ENCODE measurements at places on chromosomes 4 and X.
A peak's percentile ranks its signal among the peaks of the same experiment; 100 is the strongest.

GRCh38 chrX:48511560-48511959 lies 2.8 kb downstream of the PORCN start:
- no peak for DNase-seq

GRCh38 chrX:113048896-113049295 lies 208.3 kb upstream of the AMOT start:
- no peak for DNase-seq

DNA sequence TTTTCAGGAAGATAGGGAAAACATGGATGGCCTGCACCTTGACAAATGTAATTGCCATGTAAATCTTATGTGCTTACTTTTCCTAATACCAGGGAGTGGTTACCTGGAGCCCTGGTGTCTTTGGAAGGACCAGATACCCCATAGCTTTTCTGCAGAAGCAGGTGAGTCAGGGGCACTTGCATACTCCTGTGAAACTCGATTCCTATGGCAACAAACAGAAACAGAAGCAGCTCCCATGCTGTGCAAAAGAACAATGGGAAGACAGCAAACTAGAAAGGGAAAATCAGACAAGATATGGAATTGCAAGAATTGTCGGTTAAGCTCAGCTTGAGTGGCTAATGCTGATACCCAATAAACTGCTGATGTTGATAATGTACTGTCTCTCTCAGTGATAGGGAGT lies 117.4 kb upstream of the AFF2 start:
- DNase-seq = no peak

GRCh38 chr4:67723341-67723740 lies 22.4 kb upstream of the UBA6 start:
- DNase-seq = no peak

GRCh38 chrX:39481621-39482020 lies 616.1 kb downstream of the BCOR start:
- no peak for DNase-seq

DNA sequence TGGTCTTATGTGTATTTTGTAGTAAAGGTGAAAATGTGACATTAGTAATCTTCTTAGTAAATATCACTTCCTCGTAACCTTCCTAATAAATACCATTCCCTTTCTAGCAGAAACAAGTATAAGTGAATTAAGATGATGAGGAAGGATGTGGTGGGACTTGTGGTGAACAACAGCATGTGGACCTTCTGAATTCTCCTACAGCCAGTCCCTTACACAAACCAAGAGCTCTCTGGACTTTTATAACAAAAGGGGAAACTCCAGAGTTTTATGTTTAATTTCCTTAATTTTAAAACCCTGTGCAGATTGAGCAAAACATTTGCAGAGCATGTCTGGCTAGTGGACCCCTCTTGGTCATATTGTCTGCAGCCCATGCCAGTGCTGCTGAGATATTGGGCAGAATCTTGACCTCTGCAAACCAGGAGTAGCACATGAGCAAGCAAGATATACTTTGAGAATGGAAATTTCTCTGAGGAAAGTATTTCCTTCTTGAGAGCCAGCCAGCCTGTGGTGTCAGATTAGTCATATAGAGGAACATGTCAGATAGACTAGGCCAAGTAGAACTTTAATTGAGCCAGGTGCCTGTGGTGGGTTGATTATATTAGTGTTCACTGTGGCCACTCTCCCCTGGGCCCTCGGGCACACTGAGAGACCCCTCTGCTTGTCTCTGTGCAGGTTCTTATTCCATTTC lies 328.2 kb downstream of the DKK2 start:
- DNase-seq = no peak

DNA sequence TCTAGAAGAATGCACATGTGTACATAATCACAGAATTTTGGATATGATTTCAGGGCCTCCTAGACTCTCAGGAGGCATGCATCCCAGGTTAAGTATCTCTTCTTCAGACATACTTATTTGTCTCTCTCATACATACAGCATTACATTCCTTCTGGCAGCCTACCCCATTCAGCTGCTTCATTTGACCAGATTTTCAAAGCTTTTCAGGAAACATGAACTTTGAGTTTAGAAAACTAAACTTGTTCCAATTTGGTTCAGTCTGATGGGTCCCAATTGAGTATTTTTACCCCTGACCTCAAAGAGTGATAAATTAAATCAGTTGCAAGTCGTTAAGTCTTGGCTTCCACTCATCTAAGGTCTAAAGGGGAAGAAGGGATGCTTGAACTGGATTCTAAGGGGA lies 330.9 kb downstream of the ARHGAP24 start:
- DNase-seq = no peak

GRCh38 chrX:41518127-41518840 lies 71.1 kb downstream of the NYX start:
- DNase-seq = no peak

GRCh38 chr4:80610845-80611677 lies 275.5 kb downstream of the CFAP299 start:
- peak; percentile 15 for DNase-seq

- DNase-seq = no peak
These were observed 2.1 kb upstream of the PCDH7 start for GRCh38 chr4:30718021-30718542.

DNA sequence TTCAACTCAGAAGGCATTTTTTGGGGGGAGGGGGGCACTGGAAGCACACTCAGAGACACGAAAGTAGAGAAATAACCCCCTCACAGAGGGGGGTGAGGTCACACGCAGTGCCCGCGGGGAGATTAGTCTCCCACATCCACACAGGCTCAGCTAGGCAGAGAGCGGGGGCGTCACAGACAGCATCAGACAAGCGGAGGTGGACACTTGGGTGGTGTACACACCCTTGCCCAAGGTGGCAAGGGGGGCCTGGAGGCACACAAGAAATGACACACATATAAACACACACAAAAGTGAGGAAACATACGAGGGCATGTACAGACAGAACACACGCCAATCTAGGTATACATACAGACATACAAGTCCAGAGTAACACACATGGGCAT lies 637 bp upstream of the SYN1 start:
- no peak for DNase-seq

DNA sequence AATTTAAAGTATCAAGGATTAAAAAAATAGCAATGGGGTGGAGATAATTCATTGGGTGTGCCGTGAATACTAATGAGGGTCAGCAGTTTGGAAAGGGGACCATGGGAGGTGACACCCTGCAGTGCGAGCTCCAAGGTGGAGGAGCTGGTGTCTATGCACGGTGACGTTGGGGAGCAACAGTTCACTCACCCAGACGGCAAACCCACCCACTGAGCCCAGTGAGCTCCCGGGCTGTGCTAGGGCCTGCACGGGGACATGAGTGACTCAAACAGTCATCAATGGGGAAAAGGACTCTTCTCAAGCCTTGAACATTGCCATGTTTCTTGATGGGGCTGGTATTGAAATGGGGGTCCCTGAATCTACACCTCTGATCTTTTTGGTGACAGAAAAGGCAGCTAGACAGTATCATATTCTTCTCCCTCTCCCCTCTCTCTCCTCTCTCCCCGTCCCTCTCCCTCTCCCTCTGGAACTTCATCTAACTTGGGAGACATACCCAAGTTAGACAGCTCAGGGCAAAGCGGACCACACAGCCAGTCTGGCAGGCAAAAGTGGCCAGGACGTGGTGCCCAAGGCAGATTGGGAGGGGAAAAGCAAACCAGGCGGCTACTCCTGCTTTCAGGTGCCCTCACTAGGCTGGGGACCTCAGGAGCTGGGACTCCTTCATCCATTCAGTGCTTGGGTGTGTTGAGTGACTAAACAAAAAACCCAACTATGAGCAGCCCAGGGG lies 26.3 kb upstream of the PPP2R2C start:
- DNase-seq = no peak

All from HS-27A (cell line).